ENCODE measurements at places on chromosomes 12 and 14.
A peak's percentile ranks its signal among the peaks of the same experiment; 100 is the strongest.

DNA sequence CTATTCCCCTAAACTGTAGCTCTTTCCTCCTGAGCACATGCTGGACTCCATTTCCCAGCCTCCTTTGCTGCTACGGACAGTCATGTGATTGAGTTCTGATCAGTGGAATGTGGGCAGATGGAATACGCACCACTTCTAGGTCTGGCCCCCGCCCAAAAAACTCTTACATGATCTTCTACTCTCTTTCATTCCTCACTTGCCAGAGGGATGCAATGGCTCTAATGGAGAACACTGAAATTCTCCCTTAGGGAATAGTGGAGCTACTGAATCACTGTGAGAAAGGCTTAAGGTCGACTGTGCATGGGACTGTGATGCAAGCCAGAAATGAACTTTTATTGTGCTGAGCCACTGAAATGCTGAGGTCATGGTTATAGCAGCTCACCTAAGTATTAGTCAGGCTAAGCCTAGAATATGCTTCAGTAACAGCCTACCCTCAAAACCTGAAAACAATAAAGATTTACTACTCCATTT lies 13.0 kb upstream of the TMED2 start:
- DNase-seq = no peak

DNA sequence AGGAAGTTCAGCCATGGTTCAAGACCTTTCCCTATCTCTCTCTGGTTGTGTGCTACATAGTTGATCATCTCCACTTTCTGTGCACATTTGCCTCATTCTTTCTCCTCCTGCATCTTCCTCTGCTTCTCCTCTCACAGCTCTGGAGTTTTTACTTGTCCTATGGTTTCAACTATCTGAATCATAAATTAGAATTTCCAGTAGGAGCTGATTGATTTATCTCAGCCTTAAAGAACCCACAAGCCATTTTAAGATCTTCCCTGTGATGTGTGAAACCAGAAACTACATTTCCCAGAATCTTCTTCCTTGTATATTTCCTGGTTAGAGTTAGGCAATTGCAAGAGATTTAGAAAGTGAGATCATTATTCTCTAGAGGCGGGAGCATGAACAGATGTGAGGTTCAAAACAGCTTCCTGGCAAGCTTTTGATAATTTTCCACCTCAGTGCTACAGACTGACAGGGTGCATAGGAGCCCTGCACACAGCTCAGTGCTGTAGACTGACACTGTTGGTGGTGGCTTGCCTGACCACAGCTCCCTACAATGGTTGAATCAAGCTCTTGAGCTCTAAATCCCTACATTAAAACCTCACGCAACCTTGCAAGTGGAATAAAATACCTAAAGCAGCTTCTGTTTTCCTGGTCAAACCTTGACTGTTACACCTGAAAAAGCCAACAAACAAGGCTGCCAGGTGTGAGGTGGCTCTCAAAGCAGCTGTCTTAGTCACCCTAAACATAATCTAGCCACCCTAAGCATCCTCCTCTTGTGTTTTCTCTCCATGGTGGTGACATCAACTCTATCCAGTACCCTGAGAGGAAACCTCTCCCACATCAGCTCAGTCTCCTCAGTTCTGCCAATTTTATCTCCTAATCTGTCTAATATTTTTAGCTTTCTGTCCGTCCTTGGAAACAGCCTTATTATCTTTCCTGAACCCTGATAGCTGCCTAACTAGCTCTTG lies 21.5 kb upstream of the IFNG start:
- DNase-seq = no peak

GRCh38 chr12:89756194-89756584 lies 47.6 kb upstream of the ATP2B1 start:
- no peak for DNase-seq

GRCh38 chr12:117187421-117187820 lies 2.8 kb downstream of the FBXO21 start:
- DNase-seq = no peak

DNA sequence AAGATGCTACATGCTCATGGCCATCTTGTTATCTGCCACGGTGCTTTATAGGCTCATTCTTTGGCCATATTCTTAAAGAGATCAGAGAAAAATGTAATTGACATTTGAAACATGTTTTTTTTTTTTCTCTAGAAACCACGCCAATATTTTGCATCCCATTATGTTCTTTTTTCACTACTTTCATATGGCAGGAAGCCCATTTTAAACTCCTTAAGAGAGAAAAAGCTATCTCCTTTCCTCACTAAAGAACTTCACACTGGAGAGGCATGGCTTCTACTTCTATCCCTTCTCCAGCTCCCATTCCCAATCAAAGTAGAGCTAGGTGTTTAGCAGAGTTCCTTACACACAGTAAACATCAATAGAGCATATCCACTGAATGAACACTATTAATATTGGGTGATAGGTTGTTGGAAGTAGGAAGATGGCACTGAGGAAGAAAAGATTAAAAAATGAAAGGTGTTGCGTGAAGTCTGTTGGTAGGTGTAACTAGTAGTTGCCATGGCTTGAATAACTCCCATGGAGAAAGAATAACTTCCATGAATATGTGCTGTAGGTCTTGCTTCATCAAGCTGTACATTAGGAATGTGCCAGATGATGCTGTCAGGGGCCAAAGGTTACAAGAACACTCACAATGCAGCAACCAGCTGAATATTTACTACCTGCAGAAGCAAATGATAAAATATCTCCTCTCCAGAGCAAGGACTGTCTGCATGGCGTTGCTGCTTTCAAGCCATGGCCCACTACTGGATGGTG lies 178.8 kb downstream of the STXBP6 start:
- DNase-seq = no peak

DNA sequence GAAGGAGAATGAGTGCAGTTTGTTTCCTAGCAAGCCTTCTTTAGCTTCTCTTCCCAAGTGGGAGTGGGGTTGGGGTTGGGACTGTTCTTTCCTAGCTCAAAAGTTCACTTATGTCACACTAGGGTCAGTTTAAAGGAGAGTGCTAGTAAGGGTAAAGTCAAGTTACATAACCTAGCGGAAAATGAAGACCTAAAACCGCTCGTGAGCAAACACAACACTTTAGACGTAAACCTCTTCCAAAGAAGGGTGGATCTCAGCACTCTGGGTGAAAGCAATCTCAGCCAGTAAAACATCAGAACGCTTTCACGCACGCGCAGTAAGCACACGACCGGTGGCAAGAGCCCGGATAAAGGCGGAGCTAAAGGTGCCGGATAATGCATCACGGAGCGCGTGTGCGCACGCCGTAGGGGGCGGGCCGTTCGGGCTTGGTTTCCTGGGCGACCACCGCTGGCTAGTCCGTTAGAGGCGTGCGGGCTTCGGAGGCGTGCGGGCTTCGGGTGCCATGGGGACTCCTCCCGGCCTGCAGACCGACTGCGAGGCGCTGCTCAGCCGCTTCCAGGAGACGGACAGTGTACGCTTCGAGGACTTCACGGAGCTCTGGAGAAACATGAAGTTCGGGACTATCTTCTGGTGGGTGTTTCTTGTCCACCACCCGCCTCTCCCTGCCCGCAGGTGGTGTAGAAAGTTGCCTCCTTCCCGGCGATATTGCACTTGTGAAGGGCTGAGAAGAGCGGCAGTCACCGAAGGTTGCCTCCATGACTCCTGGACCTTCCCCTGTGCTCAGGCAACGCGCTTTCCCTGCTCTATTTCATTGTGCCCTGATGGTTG lies at the start of gene SNAPC1:
SNAPC1 (plus strand) TSS at position 462 of the 828 bp plus-strand sequence; CDS start at position 503, 41 bp downstream.
- peak; percentile 97 for DNase-seq

DNA sequence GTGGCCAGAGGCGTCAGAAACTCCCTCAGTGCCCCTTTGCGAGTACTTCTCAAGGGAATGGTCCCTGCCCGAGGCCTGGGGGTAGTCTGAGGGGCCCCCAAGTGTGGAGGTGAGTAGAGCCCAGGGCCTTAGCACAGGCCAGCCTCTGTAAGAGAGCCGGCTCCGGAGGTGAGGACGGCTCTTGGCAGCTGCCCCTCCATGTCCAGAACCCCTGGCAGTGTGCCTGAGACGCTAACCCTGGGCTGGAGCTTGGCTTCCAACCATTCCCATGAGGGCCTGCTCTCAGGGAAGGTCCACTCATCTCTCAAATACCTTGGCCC lies 61.7 kb downstream of the PRMT8 start:
- no peak for DNase-seq

- no peak for DNase-seq
These were observed 1.7 kb downstream of the FGFR1OP2 start for GRCh38 chr12:26939953-26940352.

DNA sequence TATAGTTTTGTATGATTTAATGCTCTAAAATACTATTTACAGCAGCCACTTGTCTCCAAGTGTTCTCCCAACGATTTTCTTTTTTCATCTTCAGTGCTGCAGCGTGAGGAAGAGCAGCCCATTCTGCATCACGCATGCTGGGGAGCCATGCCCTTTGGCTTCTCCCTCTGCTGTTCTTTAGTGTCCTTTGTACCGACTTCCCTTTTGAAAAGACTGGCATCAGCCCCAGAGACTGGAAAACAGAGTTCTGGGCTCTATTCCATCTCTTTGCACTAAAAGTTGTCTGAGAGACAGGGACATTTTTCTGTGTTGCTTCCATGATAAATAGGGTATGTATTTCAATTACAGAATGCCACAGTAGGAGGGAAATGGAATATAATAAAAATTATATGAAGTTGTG lies 105.1 kb downstream of the RERG start:
- DNase-seq = no peak

DNA sequence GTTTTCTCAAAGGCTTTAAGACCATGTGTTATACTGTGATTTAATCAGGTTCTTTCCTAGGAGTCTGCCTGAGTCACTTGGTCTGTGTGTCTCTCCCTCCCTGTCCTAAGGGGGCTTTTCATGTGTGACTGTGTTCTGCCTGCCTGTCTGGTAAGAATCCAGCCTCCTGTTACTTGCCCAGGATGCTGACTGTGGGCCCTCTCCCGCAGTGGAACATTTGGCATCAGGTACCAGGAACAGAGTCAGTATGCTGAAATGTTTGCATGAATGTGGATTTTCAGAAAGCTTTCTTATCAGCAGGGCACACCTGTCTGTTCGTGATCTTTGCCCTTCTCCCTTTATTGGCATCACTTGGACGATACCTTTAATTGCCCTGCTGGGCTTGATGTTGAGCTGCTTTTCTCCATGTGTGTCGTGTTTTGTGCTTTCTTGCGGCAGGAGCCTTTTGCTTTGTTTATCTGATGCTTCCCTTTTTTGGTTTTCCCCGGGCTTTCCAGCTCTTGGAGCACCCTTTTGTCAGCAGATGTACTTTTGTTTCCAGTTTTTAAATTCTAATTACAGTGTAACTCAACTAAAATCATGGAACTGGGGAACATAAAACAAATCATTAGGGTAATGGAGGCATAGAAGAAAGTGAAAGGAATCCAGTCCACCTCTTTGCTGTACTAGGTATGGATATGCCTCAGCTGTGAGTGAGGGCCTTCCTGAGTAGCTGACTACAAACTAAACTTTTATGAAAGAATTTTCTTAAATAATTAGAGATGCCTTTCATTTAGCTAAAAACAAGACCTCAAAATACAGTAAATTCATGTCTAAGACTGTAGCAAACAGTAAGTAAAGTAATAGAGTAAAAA lies 72.5 kb downstream of the TRAF3 start:
- no peak for DNase-seq

GRCh38 chr14:26702721-26703230 lies 104.9 kb upstream of the NOVA1 start:
- DNase-seq = no peak

DNA sequence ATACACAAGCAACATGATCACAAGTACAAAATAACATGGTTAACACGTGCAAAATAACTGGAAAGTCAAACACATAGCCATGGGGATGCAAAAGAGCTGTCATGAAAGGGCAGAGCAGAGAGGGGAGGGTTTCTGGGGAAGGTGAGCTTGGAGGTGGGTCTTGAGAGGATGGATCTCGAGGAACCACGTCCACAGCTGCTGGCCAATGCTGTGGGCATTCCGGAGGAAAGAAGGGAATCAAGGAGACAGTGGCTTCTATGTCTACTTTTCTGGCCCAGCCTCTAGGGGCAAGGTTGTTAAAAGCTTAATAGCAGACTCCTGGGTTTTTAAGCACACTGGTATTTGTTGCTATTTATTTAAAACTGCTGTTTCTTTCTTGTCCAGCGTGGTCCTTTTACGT lies 8.4 kb upstream of the MYH7 start:
- no peak for DNase-seq

DNA sequence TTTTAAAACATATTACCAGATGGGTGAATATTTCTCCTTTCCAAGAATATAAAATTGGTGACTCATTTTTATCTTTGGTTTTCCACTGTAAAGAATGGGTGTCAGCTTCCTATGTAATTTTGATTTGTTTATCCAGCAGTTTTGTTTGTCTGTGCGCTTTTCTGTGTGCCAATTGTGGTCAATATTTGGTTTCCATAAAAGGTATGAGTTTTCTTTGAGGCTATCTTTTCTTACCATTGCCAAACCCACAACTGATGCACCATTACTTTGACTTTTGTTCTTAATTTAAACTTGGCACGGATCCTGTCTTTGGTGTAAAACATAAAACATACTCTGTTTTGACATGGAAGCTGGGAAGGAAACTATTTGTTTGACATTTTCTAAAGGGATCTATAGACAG lies 78.8 kb upstream of the NAV3 start:
- DNase-seq = no peak

DNA sequence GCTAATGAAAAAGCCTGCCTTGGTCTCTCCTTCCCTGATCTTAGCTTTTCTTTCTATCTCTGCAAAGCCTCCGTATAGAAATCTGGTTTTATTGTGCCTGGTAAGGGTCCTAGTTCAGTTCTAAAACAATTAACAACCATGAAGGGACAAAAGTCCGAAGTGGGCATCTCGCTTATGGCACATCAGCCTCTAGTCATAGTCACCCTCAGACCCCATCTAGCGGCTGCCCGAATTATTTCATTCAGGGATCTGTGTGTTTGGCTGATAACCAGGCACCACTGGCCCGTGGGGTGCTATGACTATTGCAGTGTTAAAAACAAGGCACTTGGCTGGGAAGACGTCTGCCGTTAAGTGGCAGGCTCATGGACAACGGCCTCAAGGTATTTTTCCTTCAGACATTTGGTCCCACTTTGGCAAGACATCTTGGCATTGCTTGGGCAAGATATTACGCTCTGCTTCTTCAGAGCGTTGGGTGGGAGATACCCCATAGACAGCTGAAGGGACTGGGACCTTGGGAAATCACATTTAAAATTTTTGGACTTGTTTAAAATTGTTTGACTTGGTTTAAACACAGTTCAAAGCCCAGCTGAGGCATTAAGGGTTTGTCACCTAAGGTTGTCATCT lies 87.1 kb downstream of the SINHCAF start:
- peak; percentile 17 for DNase-seq
